ENCODE measurements at places on chromosomes 16 and 17.

DNA sequence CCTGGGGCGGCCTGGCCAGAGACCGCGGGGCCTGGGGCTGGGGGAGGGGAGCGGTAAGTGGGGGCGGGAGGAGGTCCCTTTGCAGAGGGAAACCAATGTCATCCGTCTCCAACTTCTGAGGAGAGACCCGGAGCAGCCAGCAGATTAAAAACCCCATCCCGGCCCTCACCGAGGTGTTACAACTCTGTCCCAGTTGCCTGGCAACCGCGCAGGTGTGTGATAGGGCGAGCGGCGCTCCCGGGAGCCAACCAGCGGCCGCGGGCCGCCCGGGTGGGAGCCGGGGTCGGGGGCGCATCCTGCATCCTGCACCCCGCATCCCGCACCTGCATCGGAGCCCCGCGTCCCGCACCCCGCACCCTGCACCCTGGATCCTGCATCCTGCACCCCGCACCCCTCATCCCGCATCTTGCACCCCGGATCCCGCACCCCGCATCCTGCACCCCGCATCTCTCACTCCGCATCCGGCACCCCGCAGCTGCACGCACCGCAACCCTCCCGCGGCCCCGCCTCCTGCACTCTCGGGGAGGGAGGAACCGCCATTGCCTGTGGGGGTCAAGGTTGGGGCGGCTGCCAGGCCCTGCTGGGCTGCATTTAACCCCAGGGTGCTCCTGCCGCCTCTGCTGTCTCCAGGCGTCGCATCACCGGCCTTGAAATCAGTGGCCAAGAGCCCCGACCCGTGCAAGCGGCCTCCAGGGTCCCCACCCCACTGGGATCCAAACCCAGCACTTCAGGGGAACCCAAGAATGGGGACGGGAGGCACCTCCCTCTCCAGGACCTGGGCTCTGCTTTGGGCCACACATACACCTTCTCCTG is 47.3 kb downstream of the RTN4RL1 start:
- DNase-seq = no peak

DNA sequence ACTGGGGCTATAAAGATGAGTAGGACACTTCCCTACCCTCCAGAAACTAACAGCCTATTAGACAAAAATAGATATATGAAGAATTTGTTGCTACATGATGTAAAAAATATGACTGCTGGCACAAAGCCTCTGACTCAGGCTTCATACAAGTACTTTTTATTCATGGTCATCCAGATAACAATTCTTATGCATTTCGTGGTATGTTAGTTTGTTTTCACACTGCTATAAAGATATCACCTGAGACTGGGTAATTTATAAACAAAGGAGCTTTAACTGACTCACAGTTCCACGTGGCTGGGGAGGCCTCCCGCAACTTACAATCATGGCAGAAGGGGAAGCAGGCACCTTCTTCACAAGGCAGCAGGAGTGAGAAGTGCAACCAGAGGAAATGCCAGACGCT is 112.5 kb upstream of the HLF start:
- no peak for DNase-seq

DNA sequence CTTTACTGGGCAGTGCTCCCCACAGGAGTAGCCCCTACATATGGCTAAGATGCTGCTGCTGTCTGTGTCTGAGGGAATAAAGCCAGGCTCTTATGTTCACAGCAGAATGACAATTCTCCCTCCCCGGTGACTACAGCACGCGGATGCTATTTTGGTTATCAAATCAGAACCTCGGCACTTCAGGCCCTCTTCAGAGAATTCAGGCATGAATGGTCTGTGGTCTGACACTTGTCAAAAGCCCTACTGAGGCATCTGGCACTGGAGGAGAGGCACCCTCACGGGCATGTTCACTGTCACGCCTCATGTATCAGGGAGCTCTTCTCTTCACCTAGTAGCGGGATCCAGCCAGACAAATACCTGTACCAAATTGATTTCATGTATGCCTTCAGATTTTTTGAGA is 30.4 kb downstream of the KIAA0513 start:
- DNase-seq = no peak

DNA sequence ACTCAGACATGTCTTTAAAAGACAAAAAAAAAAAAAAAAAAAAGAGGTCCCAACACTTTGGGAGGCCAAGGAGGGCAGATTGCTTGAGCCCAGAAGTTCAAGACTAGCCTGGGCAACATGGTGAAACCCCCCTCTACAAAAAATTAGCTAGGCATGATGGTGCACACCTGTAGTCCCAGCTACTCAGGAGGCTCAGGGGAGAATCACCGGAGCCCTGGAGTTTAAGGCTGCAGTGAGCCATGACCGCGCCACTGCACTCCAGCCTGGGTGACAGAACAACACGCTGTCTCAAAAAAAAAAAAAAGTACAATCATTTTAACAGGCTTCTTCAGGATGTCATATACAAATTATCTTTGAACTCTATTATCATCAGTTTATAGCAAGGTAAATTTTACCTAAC is 22.0 kb downstream of the C16orf87 start:
- DNase-seq = no peak

DNA sequence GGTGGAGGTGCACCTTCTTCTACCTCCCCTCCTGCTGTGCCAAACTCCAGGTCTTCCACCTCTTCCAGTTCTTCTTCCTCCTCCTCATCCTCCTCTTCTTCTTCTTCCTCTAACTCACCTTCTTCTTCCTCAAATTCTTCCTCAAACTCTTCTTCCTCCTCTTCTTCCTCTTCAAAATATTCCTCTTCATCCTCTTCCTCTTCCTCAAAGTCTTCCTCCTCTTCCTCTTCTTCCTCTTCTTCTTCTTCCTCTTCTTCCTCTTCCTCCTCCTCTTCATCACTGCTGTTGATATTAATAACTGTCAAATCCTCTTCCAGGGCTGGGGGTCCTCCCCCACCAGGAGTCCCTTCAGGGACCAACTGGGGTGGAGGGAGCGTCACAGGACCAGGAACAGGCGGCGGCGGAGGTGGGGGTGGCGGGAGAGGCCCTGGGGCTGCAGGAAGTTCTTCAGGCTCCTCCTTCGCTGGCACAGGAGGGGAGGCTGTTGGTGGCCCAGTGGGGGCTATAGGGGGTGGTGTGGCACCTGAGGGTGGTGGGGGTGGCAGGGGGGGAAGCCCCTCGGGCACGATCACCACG is 30.7 kb upstream of the ALOX15 start:
- DNase-seq = no peak

- DNase-seq = no peak
These were observed 63.4 kb downstream of the MAP2K6 start for GRCh38 chr17:69477903-69478266.

DNA sequence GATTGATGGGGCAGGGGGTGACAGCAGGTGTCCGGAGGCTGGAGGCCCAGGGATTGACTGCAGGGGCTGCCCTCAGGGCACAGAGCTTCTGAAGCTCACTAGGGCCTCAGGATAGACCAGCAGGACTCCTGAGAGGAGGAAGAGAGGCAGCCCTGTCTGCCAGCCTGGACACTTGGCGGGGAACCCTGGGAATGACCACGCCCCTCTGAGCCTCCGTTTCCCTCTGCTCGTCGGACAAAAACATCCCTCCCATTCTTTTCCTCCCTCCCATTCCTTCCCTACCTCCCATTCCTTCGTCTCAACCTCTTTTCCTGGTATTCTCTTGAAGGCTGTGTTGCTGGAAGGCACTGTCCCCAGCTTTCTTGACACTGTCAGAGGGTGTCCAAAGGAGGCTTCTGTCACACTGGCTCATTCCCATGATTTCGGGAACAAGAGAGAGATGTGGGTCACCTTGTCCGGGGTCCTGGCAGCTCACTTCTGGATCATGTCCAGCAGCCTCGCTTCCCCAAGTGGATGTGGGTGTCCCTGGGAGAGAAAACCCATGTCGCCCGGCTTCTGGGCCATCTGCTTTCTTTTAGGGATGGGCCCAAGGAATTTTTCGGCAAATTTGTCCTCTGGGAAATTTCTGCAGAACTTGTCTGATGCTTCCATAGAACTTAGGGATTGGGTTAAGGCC is 145.5 kb downstream of the CMIP start:
- DNase-seq = no peak

Measured in HuH-7 (cell line).